ENCODE measurements at places on chromosomes 5 and 9.

GRCh38 chr5:149452007-149452664, 73.0 kb upstream of the IL17B start:
- DNase-seq, result no peak

GRCh38 chr5:134989266-134989830, 21.6 kb downstream of the CATSPER3 start:
- DNase-seq, result no peak

DNA sequence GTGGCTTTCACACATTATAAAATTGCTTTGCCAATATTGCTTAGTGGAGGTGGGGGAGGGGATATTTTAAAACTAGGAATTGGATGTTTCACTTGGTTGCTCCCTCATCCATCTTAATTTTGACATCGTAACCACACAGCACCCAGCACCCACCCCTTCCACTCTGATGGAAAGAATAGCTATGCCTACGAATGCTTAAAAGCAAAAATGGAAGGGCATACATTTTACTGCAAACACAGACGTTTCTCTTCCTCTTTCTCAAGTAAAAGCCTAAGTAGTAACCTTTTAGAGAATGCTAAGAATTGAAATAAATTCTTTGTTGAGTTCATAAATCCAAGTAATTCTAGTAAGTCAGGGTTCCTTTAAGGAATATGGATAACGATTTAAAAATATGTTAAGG, 69.9 kb downstream of the JAKMIP2 start:
- no peak for DNase-seq

GRCh38 chr5:75214928-75215327, 21.8 kb downstream of the ANKRD31 start:
- no peak for DNase-seq

DNA sequence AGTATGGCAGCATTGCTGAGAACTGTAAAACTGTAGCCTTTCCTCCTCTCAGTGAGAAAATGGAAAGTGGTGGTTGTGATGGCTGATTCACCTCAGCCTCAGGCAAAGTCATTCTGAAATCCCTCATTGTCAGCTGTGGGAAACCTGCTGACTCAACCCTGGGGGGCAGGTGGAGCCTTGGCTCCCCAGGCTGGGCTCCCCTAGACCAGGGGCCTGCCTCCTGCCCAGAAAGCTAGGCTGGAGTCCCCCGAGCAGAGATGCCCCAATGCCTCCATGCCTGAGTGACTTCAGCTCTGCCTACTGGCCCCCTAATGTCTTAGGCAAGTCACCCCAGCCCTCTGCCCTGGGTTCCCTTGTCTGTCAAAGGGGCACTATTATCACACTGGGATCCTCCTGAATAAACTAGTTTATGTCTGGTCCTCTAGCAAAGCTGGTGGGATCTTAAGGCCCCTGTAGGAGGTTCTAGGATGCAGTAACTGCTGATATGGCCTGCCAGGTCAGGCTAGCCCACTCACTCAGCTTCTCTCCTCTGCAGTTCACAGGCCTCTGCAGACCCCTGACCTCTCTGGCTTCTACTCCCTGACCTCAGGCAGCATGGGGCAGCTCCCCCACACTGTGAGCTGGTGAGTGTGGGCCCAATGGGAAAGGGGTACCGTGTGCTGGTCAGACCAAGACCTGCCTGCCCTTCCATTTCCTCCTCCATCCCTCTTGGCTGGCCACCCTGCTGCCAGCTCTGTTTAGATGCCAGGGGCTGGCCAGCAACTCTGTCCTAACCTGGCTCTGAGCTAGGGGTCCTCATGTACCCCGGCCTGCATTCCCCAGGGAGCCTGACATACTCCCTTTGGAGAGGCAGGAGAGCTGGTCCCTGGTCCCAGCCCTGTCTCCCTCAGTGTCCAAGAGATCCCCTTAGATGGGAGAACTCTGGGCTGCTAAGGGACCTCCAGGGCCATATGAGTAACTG, 24.2 kb downstream of the TCF7 start:
- DNase-seq, result no peak

GRCh38 chr5:13227513-13227912, 717.0 kb downstream of the DNAH5 start:
- DNase-seq, result no peak

GRCh38 chr5:139637438-139638089, 10.6 kb upstream of the CXXC5 start:
- DNase-seq, result peak; percentile 81

DNA sequence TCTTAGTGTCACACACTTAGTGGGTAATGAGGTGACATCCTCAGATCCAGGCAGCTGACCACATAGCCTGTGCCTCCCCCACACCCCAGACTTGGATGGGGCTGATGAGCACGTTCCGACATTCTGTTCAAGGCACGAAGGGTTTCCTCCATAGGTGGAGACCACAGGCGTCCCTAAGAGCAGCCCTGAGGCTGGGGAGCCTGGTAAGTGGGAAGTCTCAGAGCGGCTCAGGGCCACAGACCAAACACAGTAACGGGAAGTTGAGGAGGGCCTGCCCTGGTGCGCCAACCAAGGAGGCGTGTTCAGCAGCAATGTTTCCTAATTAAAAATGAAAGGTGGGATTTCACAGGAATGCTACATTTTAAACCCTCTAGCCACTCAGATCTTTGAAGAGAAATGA, 102.3 kb upstream of the PHYKPL start:
- no peak for DNase-seq

DNA sequence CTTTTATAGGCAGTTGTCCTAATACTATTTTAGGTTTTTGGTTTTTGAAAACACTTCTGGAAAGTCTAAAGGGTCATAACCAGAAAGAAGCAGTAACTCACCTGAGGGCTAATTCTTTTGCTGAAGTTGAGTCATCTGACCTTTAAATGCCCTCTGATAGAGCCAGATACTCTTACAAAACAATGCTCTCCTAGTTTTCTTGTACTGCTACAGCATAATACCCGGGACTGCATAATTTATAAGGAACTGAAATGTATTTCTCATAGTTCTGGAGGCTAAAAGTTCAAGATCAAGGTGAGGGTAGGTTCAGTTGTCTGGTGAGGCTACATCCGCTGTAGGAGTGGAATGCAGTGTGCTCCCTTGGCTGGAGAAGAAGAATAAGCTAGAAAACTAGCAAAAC, 670.3 kb downstream of the TLE4 start:
- DNase-seq, result no peak

GRCh38 chr5:151909628-151910027, 15.0 kb downstream of the GLRA1 start:
- no peak for DNase-seq

- no peak for DNase-seq
Observed at GRCh38 chr9:20620650-20621470, 1.4 kb downstream of the MLLT3 start.

- DNase-seq, result no peak
Observed at GRCh38 chr5:40409601-40410000, 270.1 kb upstream of the PTGER4 start.

- no peak for DNase-seq
Observed at GRCh38 chr9:101399643-101399970, 956 bp downstream of the ZNF189 start.

GRCh38 chr5:175129121-175129520, 314.9 kb downstream of the DRD1 start:
- peak; percentile 14 for DNase-seq

GRCh38 chr5:19555436-19555835, 432.6 kb downstream of the CDH18 start:
- DNase-seq, result no peak

GRCh38 chr9:133715866-133716563, 22.1 kb downstream of the SARDH start:
- no peak for DNase-seq

DNA sequence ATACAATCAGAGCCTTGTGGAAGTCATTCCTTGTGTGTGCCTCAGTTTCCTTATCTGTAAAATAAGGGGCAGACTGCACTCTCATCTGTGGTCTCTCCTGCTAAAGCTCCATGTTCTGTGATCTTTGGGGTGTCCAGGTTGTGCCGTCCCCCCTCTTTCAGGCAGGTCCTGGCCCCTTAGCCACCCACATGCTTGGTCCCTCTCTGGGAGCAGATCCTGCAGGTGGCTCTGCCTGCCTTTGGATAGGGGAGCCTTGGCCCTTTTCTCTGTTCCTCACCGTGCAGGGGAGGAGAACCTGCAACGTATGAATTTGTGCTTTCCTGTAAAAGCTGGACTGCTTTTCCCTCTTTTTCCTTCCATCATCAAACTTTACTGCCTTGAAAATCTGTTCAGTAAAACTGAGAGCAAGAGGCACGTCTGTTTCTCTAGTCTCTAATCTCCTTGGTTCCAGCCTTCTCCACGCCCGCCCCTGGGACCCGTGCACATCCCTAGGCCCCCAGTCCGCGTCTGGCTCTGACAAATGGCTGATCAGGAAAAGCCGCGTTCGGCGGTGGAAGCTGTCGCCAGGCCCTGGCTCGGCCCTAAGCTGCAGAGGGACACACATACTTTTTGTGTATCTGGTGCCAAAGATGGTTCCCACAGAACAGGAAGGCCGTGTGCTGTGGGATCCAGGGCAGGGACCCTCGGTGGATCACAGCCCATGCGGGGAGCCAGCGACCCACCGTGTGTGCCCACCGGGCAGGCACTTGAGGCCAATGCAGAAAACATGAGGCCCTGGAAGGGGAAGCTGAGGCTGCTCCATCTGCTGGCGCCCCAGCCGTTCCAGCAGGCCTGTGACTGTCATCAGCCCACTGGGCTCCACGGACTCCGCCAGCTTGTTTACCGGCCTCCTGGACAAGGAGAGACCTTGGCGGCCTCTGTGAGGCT, 43.4 kb upstream of the COL5A1 start:
- DNase-seq, result no peak

All from hematopoietic multipotent progenitor cell treated with erythropoietin and hydrocortisone succinate and interleukin-3 and kit ligand, for 15 days (in vitro differentiated cells).